ENCODE measurements at places on chromosomes 11 and 22.

- H3K27ac ChIP-seq, result peak overlapping the region; percentile 96
- DNase-seq, result no peak
- peaks cover 17% of the 10 kb centered on the region for H3K27me3 ChIP-seq
- H3K4me3 ChIP-seq, result peak overlapping the region; percentile 51
Observed at GRCh38 chr22:27022896-27023361, 365.5 kb downstream of the MIAT start.

DNA sequence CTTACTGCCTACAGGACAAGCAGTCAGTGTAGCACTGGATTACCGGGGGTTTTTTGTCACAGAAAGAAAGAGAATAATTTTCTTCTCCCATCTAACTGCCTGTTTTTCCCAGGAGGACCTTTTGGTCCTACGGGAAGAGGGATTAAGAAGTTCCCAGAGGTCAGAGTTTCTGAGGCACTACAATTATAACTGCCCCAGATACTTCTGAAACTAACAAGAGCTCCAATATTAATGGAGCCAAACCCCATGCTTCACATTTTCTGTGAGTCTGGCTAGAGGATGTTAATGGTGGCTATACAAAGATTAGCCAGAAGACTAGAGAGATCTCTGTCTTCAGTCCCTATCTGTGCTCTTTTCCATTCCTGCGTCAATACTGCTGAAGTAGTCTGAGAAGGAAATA lies at the start of gene OR56A3:
OR56A3 (plus strand) TSS at position 301 of the 400 bp plus-strand sequence. CDS start 5,096 bp downstream, outside the sequence.
- H3K36me3 ChIP-seq, result peaks cover 10% of the 10 kb centered on the region
- H3K27me3 ChIP-seq, result no peaks in the 10 kb centered on the region
- no peak for DNase-seq
- H3K27ac ChIP-seq, result no peak within 1 kb of the TSS
- no peak within 1 kb of the TSS for H3K4me3 ChIP-seq

GRCh38 chr11:11965192-11965591 lies 43.2 kb downstream of the DKK3 start:
- H3K27me3 ChIP-seq, result no peaks in the 10 kb centered on the region
- H3K4me3 ChIP-seq, result no peak overlapping the region
- H3K36me3 ChIP-seq, result peaks cover 13% of the 10 kb centered on the region
- H3K27ac ChIP-seq, result no peak overlapping the region
- H3K4me1 ChIP-seq, result peaks cover 19% of the 10 kb centered on the region
- no peak for DNase-seq

- no peaks in the 10 kb centered on the region for H3K27me3 ChIP-seq
- DNase-seq, result no peak
- peaks cover 11% of the 10 kb centered on the region for H3K36me3 ChIP-seq
Observed at GRCh38 chr11:3838504-3838903, 2.3 kb downstream of the RHOG start.

- no peak overlapping the region for H3K27ac ChIP-seq
- no peak for DNase-seq
- peaks cover 4% of the 10 kb centered on the region for H3K27me3 ChIP-seq
- H3K4me3 ChIP-seq, result no peak overlapping the region
Observed at GRCh38 chr11:19460718-19461405, 220.1 kb upstream of the E2F8 start.
